ENCODE measurements at places on chromosomes 5 and 9.

DNA sequence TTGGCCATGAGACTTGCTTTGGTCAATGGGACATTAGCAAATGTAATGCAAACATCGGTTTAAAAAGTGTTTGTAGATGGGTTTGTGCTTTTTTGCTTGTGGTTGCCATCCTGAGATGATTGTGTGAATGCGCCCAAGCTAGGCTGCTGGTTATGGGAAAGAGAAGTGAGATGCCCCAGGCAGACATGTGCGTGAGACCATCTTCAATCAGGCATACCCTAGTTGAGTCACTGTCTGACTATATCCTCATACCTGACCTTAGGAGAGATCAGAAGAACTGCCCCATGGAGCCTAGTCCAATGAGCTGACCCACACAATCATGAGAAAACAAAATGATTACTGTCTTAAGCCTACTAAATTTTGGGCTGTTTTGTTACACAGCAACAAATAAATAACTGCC is 36.8 kb upstream of the ZNF608 start:
- DNase-seq, result no peak

- no peak for DNase-seq
These were observed 7.3 kb upstream of the NOL6 start for GRCh38 chr9:33480976-33481375.

- DNase-seq, result no peak
These were observed 9.0 kb upstream of the OR1N1 start for GRCh38 chr9:122536134-122536533.

DNA sequence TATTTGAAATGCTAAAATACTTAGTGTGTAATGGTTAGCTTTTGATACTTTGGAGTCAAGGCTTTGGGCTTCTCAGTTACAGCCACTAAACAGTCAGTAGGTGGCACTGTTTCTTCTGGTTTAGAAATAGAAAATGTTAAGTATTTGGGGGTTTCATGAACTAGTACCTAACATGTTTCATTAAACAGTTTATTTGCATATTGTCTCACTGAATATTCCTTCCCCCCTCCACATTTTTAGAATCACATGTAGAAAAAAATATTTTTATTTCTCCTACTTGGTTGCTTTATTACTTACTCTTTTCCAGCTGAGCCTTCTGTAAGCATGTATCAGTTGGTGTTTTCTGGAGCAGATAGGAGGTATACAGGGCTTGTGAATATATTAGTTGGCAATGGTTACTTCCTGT is 48.0 kb downstream of the IPO11 start:
- peak; percentile 36 for DNase-seq

DNA sequence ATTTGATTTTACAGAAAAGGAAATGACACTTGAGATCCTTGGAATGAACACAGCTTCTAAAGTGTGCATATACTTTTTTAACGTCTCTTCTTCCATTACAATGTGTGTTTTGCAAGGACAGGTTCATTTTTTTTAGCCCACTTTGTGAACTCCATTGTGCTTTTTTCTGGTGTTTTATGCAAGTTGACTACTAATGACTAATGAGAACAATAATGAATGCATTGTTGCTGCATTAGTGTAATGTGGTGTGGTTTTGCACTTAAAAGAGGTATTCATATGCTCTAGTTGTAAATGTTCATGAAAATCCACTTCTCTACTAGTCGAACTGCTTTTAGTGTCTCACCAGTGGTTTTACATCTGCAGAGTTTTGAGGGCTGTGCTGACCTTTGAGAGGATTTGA is 93.6 kb downstream of the UHRF2 start:
- DNase-seq, result no peak

DNA sequence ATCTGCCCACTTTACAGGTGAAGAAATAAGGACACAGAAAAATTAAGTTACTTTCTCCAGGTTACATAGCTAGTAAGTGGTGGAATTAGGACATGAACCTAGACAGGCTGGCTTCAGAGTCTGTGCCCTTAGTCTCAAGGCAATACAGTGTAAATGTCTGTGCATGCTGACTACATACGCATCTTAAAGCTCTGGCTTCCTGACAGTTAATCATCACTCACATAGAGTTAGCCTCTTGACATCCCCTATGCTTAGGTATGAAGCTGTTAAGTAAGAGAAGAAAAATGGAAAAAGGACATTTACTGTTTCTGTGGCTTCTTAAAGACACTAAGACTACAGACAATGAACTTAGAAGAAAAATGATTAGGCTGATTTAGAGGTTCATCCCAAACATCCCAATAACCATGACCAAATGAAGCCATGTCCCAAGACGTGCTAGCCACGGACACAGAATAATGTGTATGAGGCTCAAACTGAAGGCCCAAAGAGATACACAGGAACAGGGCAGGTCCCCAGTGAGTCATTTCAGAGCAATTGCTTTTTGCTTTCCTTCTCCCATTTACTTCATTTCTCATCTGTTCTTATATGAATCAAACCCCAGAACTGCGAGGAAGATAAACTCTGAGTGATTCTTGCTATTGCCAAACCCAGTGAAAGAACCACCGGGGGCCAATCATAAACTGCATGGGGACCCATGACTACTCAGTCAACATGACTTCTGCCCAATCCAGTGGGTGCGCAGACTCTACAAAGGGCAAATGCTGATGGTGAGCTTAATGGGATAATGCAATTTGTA is 100.0 kb upstream of the IFNK start:
- no peak for DNase-seq

GRCh38 chr5:1522601-1523479 is 920 bp downstream of the LPCAT1 start:
- DNase-seq, result peak; percentile 75

- DNase-seq, result no peak
These were observed 216.0 kb upstream of the DAP start for GRCh38 chr5:10977011-10977410.

DNA sequence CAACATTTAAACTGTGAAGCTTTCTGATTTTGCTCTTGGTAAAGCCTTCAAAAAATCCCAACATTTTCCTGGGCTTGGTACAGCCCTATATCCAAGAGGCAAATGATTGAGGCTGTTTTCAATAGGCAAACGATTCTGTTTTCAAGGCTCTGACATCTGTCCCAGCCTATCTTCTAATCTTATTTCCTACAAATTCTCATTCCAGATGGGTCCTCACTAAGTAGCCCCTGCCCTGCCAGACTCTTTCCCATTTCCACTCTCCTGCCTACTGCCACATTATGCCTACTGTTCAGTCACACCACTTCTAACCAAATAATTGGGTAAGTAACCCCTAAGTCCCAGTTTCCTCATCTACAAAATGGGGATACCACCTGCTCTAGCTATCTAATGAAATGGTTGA is 3.5 kb downstream of the GBA2 start:
- DNase-seq, result no peak

DNA sequence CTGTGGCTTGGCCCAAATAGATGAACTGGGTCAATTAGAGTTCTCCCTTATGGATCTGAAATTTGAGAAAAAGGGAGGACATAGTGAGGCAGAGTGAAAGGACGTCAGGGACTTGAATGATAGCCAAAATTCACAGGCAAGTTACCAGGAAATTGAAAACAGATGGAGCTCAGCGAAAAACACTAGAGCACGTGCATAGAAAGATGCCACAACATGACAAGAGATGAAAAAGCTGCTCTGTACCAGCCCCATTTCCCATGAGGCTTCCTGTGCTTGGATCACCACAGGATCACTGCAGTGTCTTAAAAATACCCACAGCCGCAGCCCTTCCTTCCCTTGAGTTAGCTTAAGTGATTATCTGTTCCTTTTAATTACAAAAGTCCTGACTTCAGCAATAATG is 39.0 kb upstream of the HOMER1 start:
- DNase-seq, result no peak

DNA sequence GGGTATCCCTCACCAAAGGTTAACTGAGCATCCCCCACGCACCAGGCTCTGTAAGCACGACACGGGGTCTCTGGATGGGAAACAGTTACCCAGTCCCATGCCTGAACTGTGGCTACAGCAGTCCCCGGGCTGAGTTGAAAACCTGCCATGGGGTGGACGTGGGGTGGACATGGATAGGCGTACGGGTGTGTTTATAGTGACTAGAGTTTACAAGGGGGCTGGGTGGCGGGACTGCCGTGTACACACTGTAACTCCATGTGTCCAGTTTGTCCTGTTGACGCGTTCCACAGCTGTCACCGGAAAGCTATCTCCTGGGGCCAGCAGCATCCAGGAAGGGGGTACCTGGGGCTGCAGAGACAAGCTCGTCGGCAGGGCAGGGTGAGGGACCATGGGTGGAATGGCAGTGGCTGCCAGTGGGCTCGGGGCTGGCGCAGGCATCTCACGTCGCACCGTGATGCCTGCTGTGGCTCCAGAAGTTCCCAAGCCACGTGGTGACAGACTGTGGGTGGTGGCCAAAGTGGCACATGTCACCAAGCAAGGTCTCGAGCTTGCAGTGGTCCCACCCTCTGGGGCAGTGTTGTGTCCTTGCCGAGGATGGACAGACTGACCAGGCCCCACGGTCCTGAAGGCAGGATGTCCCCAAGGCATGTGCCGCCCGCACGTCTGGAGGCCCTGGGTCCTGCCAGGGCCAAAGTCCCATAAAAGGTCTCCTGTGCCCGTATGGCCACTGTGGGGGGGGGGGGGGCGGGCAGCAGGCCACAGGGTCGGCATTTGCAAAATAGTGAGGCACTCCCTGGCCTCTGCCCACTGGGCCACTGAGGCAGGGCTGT is 29.3 kb upstream of the RNF130 start:
- DNase-seq, result no peak

GRCh38 chr5:51386916-51387883 is 4.0 kb downstream of the ISL1 start:
- DNase-seq, result peak; percentile 59

- DNase-seq, result no peak
These were observed 109.1 kb downstream of the INIP start for GRCh38 chr9:112608851-112609250.

DNA sequence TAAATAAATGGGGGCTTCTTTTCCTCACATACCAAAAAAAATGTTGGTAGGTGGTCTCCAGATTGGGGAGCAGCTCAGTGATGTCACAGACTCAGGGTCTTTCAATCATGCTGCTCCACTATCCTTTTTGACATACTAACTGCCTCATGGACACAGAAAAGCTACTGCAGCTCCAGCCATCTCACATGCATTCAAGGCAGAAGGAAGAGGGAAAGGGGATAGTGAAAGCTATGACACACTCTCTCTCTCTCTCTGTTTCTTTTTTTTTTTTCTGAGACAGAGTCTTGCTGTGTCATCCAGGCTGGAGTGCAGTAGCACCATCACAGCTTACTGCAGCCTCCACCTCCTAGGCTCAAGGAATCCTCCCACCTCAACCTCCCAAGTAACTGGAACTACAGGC is 7.9 kb upstream of the ADGRD2 start:
- DNase-seq, result no peak

GRCh38 chr5:73303148-73304079 is 130.4 kb downstream of the TMEM174 start:
- DNase-seq, result peak; percentile 89

DNA sequence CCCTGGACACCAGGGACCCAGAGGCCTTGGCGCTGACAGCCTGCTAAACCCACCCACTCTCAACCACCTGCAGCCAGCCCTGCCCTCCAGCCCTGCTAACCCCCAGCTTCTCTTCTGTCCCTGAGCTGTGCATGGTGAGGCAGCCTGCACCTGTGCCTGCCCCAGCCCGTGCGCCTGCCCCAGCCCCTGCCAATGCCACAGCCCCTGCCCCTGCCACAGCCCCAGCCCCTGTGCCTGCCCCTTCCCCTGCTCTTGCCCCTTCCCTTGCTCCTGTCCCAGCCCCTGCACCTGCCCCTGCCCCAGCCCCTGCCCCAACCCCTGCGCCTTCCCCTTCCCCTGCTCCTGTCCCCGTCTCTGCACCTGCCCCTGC is 43.3 kb upstream of the IRX4 start:
- DNase-seq, result no peak

- DNase-seq, result peak; percentile 62
These were observed 50.0 kb upstream of the GOLPH3 start for GRCh38 chr5:32223972-32224609.

DNA sequence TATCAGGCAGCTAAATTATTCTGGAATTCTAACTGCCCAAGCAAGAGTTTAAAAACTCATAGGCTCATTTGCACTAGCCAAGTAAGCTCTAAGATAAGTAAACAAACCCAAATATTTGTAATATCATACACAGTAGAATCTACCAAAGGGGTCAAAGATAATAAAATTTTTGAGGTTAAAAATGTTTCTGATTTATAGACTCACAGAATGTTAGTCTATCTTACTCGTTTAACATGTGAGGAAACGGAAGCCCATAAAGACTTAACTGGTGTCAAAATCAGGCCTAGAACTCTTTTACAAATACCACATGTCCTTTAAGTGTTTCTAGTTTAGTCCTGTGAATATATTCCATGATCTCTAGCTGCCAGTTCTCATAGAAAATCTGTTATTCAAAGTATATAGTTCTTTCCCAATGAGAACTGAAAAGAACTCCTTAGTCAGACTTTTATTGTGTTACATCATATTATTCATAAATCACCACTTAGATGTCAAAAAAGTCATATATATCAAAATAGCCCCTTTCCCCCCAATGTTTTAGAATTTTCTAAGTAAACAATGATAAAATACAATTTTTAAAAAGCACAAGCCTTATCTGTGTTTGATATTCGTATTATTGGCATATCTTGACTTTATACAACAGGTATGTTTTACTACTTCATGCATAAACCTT is 13.9 kb downstream of the RAB14 start:
- DNase-seq, result no peak

DNA sequence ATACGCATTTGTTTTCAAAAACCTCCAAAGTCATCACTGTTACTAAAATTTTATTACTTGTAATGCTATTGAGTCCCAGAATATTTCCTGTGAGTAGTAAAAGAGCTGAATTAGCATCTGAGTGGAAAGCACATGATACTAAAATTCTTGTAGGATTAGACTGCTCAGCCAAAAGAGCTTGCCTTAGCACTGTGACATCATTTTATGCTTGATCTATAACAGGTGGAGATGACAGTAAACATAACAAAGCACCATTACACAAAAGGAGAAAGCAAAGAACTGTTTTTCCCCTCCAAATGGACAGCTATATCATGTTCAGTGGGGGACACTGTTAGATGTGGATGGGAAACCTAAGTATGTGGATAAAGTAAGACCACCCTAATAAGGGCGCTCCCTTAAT is 5.8 kb upstream of the JAK2 start:
- DNase-seq, result no peak

GRCh38 chr5:135216471-135217343 is 182.3 kb downstream of the MACROH2A1 start:
- no peak for DNase-seq

Data from H7 (cell line).